ENCODE measurements at places on chromosomes 7 and 10.
A peak's percentile ranks its signal among the peaks of the same experiment; 100 is the strongest.

GRCh38 chr10:48749254-48749787 lies 64.6 kb downstream of the WDFY4 start:
- DNase-seq = no peak

GRCh38 chr10:44511166-44511565 lies 126.3 kb upstream of the CXCL12 start:
- DNase-seq = no peak

DNA sequence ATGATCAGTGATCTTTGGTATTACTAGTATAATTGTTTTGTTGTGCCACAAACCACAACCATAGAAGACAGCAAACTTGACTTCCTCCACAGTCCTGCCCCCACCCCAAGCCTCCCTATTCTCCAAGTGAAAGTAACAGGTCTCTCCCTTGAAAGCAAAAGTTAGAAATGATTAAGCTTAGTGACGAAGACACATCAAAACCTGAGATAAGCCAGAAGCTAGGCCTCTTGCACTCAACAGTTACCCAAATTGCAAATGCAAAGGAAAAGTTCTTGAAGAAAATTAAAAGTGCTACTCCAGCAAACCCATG lies 7.5 kb downstream of the SAR1A start:
- no peak for DNase-seq

GRCh38 chr10:91163269-91163868 lies 57.1 kb upstream of the PCGF5 start:
- DNase-seq = peak; percentile 75
